ENCODE measurements at places on chromosomes 1 and 21.
A peak's percentile ranks its signal among the peaks of the same experiment; 100 is the strongest.

- no peak for DNase-seq
Observed at GRCh38 chr1:241592273-241592958, 47.8 kb downstream of the CHML start.

GRCh38 chr1:27342778-27343638 lies 1.2 kb downstream of the SYTL1 start:
- DNase-seq = peak; percentile 36

- no peak for DNase-seq
Observed at GRCh38 chr1:151976858-151977257, 16.8 kb downstream of the S100A10 start.

GRCh38 chr1:31216016-31216415 lies 23.7 kb downstream of the NKAIN1 start:
- no peak for DNase-seq

DNA sequence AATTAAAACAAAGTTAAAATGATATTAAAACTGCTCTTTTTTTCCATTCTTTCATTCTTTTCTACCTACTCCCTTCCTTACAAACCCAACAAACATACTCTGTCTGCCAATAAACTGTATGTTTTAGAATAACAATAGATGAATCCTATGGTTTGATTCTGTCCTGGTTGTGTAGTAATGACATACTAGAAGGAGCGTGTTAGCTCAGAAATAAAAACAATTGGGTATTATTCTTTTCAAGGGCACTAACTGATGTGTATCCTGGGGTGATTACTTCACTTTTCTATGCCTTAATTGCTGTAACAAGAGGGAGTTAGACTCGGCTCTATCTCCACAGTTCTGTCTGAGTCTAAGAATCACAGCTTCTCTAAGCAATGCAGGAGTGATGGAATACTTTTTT lies 194.4 kb downstream of the GIPC2 start:
- DNase-seq = no peak

GRCh38 chr1:31576201-31576669 lies at the start of gene TINAGL1:
Gene TINAGL1, plus strand, starts transcription at chr1:31576515. Its CDS starts 634 bp downstream, at chr1:31577149.
- no peak for DNase-seq

DNA sequence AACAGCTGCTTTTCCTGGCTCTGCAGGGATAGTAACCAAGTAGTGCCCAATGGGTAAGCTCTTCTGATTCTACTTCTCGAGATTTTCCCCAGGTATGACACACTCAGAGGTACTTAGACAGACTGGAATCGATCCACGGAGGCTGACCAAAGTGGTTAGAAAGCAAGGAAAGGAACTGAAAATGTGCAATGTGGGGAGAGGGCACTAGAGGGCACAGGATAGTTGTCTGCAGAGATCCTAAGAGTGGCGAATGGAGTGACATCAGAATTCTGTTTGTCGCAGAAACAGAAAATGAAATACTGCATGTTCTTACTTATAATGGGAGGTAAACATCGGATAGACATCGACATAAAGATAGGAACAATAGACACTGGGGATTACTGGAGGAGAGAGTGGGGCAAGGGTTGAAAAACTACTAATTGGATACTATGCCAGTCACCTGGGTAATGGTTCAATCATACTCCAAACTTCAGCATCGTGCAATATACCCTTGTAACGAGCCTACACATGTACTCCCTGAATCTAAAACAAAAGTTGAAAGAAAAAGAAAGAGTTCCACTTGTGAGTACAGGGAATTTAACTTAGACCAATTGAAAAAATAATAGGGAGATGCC lies 23.3 kb downstream of the CYP2J2 start:
- DNase-seq = no peak

- DNase-seq = no peak
Observed at GRCh38 chr1:217484871-217485270, 146.0 kb downstream of the GPATCH2 start.

- DNase-seq = no peak
Observed at GRCh38 chr1:2796890-2797740, 4.4 kb downstream of the TTC34 start.

DNA sequence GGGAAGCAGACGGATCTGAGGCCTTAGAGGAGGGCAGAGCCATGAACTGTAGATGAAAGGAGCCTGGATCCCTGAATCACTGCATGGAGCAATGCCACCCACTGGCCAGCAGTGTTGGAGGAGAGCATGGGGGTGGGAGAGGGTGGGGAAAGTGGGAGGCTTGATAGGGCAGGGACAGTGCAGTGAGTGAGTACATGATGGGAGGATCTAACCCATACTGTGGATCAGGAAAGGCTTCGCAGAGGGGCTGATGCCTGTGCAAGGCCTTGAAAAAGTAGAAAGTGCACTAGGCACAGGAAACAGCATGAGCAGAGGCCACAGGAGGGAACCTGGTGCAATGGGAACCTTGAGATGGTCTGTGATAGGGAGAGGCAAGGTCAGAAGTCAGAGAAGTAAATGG lies 391.9 kb downstream of the PTPRU start:
- DNase-seq = no peak

DNA sequence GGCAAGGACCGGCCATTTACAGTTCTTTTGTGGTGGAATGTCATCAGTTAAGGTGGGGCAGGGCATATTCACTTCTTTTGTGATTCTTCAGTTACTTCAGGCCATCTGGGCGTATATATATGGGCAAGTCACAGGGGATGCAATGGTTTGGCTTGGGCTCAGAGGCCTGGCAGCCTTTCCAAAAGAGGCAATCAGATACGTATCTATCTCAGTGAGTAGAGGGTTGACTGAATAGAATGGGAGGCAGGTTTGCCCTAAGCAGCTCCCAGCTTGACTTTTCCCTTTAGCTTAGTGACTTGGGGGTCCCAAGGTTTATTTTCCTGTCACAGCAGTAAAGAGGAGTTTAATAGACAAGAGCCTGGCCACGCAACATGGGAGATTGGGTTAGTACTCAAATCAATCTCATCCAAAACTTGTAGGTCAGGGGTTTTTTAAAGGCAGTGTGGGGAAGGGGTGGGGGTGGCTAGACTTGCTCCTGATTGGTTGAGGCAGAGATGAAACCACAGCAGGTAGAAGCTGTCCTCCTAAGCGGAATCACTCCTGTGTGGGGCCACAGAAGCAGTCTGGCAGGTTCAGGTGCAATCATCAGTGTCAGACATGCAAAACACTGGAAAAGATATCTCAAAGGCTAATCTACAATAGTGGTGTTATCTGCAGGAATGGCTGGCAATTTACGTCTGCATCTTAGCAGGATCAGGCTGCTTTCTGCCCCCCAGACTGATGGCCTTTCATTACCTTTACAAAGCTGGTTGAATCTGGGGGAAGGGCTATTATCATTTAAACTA lies 112.9 kb downstream of the TLR5 start:
- no peak for DNase-seq

- no peak for DNase-seq
Observed at GRCh38 chr1:64569411-64569810, 99.5 kb downstream of the CACHD1 start.

- no peak for DNase-seq
Observed at GRCh38 chr1:68180441-68181164, 51.7 kb downstream of the WLS start.

- DNase-seq = no peak
Observed at GRCh38 chr21:21622460-21623234, 624.4 kb downstream of the NCAM2 start.

DNA sequence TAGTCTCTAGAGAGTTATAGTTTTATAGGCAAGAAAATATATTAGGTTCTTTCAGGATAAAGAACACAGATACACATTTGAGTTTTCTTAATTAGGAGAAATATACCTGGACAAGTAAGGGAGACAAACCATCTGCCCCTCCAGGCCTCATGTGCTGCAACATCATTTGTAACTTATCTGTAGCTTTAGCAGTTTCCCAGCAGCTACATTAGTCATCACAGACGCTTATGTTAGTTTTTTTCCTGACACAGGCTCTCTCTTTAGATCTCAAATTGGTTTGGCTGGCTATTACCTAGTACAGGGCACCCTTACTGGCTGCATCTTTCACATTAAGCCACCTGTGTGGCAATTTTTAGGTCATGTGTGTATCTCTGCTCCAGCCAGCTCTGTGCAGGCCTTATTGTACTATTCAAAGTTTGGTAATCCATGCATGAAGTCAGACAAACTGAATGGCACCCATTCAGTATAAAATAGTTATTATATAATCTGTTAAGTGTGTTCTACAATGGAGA lies 25.9 kb downstream of the GNPAT start:
- DNase-seq = no peak

DNA sequence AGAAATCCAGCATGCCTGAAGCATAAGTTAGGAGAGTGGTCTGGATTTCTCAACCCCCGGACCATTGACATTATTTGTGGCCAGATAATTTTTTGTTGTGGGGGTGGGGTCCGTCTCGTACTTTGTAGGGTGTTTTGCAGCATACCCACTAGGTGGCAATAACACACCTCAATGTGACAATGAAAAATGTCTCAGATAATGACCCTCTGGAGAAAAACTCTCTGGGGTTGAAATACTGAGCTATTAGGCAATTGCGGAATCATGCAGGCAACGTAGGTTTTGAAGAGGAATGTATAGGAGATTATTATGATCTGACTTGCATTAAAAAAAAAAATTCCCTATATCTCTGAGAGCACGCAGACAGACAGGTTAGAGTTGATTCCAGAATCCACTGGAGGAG lies 25.3 kb upstream of the RRP15 start:
- no peak for DNase-seq

- DNase-seq = no peak
Observed at GRCh38 chr1:29541631-29542030, 305.3 kb downstream of the PTPRU start.

- DNase-seq = no peak
Observed at GRCh38 chr1:189958756-189959155, 518.9 kb downstream of the BRINP3 start.

DNA sequence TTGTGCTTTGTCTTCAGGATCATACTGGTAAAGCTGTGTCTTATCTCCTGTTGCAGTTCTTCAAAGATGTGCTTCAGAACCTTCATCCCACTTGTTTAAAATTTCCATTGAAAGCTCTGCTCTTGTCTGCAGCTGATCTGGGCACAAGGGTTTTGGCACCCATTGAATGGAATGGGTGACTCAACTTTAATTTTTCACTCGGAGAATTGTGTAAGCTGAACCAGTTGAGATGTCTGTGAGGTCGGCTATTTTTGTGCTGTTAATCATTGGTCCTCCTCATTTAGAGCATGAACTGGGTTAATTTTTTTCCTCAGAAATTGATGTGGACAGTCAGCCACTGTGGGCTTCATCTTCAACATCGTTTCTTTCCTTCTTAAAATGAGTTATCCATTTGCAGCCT lies 252.1 kb downstream of the TM2D1 start:
- DNase-seq = no peak

- DNase-seq = no peak
Observed at GRCh38 chr1:156167536-156167935, 14.2 kb downstream of the SEMA4A start.

GRCh38 chr1:164624400-164624799 lies 65.4 kb downstream of the PBX1 start:
- DNase-seq = no peak

GRCh38 chr1:25068316-25068715 lies 138.2 kb upstream of the RUNX3 start:
- no peak for DNase-seq

GRCh38 chr1:18866846-18867245 lies 7.4 kb upstream of the TAS1R2 start:
- no peak for DNase-seq

DNA sequence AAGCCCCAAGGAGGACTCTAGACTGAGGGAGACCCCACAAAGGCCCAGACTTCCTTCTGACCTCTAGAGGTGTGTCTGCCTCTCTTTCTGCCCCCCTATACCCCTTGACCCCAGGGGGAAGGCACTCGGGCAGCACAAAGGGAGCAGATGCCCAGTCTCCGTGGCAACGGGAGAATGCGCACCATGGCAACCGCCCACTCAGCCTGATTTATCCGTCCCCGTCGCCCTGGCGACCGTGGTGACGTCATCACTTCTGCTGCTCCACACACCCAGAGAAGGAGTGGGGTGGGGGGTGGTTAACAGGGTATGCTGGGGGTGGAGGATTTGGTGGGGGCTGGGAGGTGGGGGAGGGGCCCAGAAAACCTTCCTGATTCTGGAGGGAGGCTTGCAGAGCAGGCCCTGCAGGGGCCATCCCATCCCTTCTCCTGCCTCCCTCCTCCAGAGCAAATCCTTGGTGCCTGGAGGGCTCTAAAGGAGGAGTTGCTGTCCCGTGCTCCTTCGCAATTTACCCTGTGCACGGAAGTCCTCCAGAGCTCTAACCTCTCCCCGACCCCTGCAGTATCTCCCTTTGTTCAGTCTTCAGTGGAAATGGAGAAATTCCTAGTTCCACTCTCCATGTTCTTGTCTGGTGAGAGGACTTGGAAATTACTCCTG lies 6.3 kb downstream of the CELF3 start:
- no peak for DNase-seq

GRCh38 chr1:217090060-217090911 lies 367.1 kb upstream of the ESRRG start:
- DNase-seq = no peak

GRCh38 chr21:41948078-41948895 lies 5.5 kb downstream of the C2CD2 start:
- no peak for DNase-seq

- DNase-seq = no peak
Observed at GRCh38 chr1:188660572-188660971, 1817.1 kb downstream of the BRINP3 start.

DNA sequence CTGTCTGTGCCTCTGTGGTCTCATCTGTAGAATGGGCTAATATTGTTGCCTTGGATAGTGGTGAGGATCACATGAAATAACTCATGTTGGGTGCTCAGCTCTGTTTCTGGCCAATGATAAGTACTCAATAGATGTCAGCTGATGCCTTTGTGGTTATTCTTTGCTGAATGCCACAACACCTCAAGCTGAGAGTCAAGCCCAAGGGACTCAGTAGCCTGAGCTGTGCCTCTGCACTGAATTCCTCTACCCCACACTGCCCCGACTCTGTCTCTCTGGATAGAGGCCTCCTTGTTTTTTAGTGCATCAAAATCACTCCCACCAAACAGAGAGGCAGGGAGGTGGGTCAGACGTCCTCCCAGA lies 196.1 kb upstream of the VAMP3 start:
- no peak for DNase-seq

DNA sequence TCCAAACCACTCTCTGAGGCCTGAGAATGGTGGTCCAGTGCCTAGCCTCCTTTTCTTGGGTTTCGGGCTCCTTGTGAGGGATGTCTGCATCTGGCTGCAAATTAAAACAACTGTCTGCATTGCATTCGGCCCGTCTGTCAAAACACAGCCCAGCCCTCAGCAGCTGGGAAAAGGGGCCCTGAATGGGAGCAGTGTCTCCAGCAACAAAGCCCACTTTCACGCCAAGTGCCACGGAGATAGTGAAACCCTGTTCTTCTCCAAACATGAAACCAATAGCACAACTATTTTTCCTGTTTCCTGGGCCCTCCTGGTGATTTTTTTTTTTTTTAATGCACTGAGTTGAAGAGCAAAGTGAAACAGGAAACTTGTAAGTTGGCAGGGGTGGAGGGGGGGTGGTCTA lies 138.4 kb downstream of the PLXNA2 start:
- DNase-seq = no peak

Measured in stimulated activated CD4-positive, alpha-beta T cell treated with anti-CD3 and anti-CD28 coated beads, Interleukin-12 subunit alpha, Interleukin-12 subunit beta, amount 100 ng/mL, for 24 hours (primary cell).